ENCODE measurements at places on chromosomes 12 and 14.

GRCh38 chr14:84804895-84805294 is 725.0 kb upstream of the FLRT2 start:
- no peak for DNase-seq

DNA sequence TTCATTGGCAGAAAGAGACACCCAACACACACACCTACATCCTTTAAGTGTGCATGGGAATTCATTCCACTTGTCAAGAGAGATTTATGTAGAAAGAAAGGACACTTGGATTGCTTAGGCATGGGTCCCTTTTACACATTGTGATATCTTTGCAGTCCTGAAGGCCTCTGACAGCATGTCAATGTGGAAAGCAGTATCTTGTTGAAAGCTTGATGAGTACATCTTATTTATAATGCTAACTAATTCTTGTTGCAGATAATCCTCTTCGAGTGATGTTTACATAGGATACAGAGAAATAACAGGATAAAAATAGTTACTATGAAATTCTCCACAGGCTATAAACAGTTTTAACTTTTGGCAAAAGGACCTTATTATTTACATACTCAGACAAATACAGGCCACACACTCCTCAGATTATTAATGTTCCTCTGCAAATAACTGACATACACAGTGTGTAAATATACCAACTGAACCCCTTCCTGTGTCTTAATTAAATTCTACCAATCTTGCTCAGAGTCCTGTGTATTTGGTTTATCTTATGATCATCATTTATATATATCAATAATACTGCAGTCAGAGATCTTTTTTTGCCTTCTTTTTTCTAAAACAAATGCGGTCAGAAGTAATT is 111.8 kb upstream of the DIO2 start:
- DNase-seq, result no peak

DNA sequence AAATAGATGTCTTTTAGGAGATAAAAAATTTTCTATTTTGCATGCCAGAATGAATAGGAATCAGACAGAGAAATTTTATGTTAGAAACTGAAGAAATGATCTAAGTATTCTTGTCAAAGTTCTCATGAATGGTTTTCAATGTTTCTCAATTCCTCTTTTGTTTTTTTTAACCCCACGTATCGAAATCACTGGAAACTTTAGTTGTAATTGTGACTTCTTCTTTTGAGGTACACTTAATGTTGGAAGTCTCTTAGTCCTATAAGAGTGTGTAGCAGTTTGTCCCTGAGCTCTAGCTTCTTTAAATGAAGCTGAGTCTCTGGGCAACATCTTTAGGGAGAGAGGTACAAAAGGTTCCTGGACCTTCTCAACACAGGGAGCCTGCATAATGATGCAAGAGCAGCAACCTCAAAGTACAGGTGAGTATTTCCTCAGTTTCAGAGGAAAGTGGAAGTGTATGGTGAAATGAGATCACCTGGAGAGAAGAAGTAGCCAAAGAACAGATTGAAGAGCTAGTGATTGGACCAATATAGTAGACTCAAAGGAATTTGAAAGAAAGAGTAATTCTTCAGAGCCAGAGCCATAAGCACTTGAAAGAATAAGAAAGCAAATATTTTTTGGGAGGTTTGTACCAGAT is at the start of gene CLEC6A:
CLEC6A (plus strand) TSS at position 236 of the 634 bp plus-strand sequence; CDS start at position 386, 150 bp downstream.
- DNase-seq, result no peak

DNA sequence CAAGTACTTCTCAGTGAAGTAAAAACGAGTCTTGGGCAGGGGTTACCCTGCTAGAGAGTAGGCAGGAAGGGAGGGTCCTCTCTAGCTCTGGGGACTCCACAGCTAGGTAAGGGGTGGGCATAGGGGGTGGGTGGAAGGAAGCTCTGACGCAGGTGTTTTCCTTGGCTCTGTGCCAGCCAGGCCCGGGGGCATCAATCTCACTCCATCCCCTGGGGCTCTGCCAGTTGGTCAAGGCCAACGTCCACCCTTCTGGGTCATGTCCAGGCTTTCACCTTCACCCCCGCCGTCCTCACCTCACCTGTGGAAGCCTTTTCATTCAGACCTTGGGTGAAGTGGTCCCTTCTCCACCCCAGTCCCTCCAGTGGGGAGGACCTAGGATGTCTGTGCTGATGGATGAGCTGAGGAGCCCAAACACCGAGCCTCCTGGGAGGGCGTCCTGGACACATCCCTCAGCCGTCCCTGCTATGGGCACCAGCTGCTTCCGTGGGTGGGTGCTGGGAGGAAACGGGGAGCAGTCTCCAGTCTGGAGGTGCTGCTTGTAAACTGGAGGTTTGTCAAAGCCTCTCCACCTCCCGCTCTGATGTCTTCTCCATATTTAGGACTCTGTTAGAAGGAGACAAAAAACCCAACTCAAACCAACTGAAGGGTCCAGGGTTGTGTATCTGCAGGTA is 71.5 kb upstream of the SFSWAP start:
- DNase-seq, result no peak

DNA sequence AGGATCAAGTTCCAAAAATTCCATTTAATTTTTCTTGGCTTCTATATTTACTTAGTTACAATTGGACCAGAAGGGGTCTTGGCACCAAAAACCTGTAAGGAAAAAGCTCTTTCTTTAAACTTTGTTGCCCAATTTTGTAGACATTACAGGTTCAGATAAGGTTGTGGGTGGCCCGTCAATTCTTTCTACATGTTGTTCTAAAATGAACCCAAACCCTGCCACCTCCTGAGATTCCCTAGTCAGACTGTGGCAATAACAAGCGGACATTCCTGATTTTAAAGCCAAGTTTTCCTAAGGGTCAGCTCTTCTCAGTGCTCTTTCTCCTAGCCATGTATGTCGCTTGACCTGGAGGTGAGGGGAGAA is 45.0 kb upstream of the GSG1 start:
- DNase-seq, result no peak

All from GOT3 (cell line).